ENCODE measurements at places on chromosomes 4 and X.

DNA sequence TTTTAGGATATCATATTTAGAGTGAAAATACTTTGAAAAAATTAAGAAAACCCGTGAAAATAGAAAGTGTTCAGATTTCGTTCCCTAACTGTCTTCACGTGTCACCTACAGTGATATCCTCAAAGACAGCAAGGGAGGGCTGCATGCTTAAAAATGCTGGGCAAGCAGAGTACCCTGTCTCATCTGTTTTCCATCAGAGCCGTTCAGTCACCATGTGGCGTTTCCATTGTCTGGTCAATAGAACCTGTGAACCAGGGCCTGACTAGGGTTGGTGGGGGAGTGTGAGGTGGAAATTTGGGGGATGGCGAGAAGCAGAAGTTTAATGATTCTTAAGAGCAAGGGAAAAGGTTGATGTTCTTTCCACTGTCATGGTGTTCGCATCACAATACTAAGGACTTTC lies 173.9 kb downstream of the BMPR1B start:
- DNase-seq, result no peak

- no peak for DNase-seq
Observed at GRCh38 chr4:53021754-53022512, 159.8 kb downstream of the RASL11B start.

GRCh38 chr4:107035819-107036583 lies at the start of gene DKK2:
TSS of gene DKK2 (minus strand) at chr4:107036313. CDS start at chr4:107035591, 722 bp downstream.
- DNase-seq, result no peak

- no peak for DNase-seq
Observed at GRCh38 chrX:139538907-139539790, 8.6 kb downstream of the F9 start.

GRCh38 chr4:123836851-123837595 lies 440.4 kb downstream of the SPRY1 start:
- DNase-seq, result no peak

- DNase-seq, result no peak
Observed at GRCh38 chr4:176309772-176310171, 10.0 kb upstream of the SPCS3 start.
